Neural crest cell (in vitro differentiated cells): ENCODE measurements at places on chromosomes 5 and 9.

- DNase-seq = no peak
These were observed 41.3 kb upstream of the ORM1 start for GRCh38 chr9:114281473-114282103.

DNA sequence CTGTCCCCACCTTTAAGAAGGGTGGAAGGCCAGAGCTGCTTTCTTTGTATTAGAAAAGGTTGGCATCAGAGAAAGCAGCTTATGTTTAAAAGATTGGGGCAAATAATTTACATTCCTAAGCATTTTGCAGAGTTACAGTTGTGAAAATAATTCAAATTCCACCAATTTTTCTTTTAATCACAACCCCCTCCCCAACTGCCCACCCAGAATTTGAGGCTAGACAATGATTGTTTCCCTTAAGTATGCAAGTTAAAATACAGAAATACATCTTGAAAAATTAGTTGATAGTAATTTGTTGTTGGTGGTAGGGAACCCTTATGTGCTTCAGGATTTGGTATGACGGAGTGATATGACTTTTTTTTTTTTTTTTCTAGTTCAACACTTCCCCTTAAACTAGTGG, 133.0 kb downstream of the ZSWIM6 start:
- DNase-seq = no peak

DNA sequence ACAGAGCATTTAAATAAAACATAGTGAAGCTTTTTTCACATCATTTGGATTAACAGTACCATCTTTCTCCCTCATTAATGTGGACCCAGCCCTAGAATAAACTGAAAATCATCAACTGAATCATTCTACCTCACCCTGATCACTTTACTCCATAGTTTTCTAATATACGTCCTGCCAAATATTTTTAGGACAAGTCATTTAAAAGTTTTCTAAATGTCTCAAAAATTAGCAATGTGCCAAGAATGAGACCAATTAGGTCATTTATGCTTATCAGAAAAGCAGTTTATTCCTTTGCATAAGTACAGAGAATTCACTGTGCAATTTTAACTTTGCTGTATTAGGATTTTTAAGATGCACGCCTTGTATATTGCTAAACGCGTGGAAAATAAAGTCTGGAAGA, 284.4 kb downstream of the PIK3R1 start:
- DNase-seq = no peak

GRCh38 chr9:2933165-2934095, 89.5 kb upstream of the PUM3 start:
- no peak for DNase-seq

GRCh38 chr9:69937360-69937759, 106.3 kb upstream of the MAMDC2 start:
- no peak for DNase-seq

GRCh38 chr5:42397267-42397666, 26.0 kb upstream of the GHR start:
- DNase-seq = no peak

- DNase-seq = no peak
These were observed 101.7 kb upstream of the PITX1 start for GRCh38 chr5:135135530-135136226.

DNA sequence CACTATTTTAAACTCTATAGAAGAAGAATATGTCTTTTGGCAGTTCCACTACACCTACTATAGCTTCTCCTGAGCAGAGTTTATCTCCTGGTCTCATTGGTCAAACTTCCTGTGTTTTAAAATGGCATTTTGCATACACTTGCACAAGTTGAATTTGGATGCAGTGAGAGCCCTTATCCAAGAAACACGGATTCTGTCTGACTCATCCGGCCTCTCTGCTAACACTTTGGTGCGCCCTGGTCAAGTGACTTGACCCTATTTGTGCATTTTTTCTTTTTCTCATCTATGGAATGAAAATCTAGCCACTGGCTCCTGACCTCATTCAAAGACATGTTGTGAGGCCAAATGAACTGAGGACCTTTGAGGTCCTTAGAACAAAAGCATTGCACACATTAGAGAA, 20.0 kb downstream of the PIP5K1B start:
- DNase-seq = no peak

DNA sequence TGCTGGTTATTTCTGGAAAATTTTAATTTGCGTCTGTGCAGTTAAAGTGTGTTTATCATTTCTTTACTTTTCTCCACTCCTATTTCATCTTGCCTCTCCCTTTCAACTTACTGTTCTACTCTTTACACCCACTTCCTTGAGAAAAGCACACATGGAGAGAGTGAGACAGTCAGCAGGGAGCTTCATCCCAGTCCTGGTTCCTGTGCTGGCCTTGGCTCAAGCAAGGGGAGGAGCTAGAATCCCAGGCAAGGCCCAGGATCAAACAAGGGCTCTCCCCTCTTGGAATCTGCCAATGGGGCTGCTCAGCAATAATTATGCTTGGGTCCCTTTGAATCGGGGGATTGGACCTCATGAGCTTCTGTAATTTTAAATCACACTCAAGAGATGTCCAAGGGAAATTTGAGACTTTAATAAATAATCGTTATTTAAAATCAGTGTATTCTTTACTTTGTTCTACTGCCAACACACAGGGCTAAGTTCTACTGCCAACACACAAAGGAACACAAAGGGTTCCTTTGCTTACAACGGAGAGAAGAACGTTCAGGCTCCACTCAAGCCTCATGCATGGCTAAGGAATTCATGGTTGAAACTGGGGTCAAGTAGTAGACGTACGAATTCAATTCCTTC, 439.3 kb upstream of the DAB2 start:
- DNase-seq = no peak

DNA sequence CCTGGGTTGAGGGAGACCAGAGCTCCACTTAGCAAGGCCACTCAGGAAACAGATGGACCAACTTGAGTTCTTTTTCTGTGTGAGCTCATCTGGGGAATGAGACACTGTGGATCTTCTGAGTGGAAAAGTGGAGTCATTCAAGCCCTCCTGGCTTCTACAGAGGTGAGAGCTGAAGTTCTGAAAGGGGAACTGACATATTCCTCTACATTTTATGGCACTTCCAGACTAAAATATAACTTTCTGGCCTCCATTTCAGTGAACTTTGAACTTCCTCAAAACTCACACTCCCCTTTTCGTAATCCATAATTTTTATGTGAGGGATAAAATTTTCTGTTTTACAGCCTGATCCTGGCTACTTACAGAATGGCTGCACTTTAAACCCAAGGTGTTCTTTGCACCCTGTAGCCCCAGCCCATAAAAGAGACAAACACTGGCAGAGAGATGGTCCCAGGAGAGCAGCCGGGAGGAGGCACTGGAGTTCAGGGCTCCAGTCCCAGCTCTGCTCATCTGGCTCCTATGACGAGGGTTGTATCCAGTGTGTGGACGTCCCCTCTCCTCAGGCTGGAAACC, 10.8 kb downstream of the SPAAR start:
- DNase-seq = no peak

DNA sequence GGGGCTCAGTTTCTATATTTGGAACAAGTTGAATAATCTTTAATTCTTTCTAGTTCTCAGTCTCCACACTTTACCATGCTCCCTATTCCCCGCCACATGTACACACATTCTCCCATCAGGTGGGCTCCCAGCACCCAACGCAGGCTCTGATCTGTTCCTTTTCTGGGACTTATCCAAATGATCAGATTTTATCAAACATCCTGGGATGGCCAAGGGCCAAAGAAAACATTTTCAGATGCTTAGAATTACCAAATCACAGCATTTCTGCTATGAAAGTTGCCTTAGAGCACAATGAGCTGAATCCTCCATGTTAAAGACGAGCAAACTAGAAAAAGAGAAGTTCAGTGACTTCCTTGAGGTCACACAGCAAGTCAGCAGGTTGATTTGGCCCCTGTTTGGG, 153.4 kb downstream of the SEC61B start:
- DNase-seq = no peak

DNA sequence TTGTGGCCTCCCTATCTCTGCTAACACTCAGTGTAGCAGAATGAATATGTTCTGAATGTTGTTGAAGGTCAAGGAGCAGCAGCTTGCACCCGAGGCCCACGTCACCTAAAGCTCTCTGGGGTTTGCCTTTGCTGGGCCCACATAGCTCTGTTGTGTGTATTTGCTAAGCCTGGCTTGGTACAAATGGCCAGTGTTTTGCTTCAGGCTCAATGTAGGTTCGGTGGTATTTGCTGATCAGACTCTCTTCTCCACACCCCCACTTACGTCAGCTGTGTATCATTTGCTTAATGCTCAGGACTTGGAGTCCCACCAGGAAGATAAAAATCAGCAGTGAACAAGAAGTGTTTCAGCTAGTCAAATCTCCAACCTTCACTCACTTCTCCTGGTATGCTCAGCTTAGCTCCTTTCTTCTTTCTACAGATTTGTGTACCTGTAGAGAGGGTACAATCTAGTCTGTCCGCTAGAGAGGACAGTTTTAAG, 4.8 kb upstream of the RFESD start:
- no peak for DNase-seq

DNA sequence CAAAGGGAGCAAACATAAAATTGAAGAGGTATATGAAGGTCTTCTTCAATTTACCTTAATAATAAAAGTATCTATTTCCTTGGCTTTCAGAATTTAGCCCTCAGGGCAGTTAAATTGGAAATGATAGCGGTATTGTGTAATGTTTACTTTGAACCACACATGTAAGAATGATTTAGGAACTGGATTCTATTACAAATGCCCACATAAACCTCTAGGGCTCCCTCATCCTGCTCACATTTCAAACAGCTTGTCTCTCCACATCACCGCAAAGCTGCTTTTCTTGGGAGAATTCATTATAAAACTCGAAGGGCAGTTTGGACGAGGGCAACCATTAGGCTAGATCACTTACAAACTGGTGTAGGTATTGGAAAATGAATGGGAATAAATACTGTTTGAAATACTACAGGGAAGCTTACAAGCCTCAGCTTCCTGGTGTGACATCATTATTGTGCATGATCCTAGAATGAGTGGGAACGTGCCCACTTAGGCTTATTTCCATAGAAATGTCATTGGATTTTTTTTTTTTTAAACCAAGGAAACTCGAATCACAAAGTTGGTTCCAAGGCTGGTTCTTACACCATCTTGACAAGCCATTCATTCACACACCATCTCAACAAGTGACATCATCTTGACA, 47.3 kb downstream of the MTRR start:
- DNase-seq = no peak

DNA sequence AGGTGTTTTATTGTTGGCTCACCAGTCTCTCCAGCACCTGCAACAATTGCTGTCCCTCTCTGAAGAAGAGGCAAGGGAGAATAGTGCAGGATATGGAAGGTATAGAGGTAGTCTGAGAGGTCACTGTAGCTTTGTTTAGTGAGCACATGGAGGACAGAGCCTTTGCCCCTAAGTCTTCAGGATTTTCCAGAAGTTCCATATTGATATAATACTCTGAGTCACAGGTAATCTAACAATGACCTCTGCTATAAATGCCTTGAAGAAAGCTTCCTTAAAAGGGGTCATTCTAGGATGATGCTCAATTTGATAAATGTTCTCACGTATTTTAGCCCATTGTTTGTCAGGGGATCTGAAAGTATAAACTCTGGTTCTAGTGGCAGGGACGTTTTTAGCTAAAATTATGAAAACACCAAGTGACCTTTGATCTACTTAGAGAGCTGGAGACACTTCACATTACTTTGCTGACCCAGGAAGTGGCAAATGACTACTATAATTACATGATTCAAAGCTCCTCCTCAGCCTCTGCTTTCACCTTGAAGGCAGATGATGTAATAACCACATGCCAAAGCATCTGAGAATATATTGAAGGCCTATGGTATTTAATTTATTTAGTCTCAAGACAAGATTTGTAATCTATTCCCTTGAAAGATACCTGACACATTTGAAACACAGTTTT, 366.9 kb upstream of the NUDT12 start:
- DNase-seq = no peak

DNA sequence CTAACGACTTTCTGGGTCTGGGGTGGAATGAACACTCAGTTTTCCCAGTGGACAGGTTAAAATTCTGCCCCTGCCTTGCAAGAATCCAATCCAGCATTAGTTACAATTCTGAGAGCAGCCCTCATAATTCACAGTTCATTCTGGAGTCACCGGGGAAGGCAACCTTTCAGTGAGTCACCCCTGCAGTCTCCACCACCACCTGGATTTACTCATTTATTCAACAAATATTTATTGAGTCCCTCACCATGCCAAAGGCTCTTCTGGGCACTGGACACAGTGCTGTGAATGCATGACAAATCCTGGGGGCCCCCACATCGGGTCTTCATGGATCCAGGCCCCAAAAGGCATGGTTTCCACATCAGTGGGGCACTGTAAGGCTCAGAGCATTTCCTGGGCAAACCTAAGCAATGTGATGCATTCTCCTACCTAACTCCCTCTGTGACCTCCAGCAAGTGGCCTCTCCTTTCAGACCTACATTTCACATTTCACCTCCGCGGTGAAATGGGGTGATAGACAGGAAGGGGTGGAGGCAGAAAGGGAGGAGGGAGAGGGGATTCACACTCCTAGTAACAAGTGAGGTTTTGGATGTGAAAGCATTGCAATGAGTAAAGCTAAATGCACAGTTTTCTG, 6.4 kb upstream of the MSX2 start:
- DNase-seq = no peak

GRCh38 chr5:132378580-132378979, 9.1 kb downstream of the SLC22A5 start:
- no peak for DNase-seq

DNA sequence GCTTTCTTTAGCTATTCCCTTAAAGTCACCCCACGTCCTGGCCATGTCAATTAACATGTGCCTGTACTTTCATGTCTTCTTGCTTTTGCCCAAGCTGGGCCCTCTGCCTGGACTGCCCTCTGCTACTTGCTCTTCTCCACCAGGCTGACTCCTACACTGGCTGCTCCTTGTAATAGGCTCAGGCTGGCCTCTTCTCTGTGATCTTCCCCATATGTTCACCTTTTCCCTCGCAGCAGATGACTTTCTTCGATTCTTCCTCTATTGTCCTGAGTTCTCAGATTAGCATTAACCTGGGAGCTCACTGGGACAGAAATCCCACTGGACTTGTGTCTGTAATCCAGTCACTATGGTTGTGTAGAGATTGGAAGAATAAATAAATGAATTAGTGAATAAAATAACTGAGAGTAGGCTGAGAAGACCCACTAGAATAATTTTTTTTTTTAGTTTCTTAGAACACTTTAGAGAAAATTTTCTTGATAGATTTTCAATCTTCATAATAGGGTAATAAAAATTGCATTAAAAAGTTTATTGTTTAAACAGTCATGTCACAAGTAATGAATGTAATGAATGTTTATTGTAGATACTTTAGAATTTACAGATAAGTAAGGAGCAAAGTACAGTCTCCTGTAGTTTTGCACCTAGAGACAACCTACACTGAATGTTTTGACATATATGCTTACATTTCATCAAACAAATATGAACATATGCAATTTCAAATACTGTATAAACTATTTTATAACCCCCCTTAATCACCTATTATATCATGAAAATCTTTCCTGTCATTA, 47.4 kb upstream of the TNFSF15 start:
- DNase-seq = no peak

DNA sequence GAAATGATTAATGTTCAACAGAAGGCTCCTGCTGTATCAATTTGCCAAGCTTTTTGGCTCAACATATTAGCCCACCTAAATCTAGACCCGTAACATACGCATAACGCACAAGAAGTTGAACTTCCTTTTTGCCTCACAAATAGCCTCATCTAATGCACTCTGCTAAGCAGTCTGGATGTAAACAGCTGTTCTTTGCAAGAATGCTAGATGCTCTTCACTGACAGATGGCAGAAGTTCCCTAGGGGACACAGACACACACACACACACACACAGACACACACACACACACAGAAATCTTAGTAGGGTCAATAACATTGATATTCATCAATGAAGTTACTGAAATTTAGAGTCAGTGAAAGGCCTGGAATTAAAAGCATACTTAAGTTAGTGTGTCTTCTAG, 13.2 kb upstream of the PCA3 start:
- DNase-seq = no peak

- DNase-seq = no peak
These were observed 46.4 kb upstream of the CHD1 start for GRCh38 chr5:98975223-98975622.
